CD4-positive, alpha-beta T cell treated with Interleukin-2 at 100 ng/mL for 4 hours (primary cell): ENCODE measurements at places on chromosomes 5 and 9.
A peak's percentile ranks its signal among the peaks of the same experiment; 100 is the strongest.

- no peak for DNase-seq
Observed at GRCh38 chr5:123753937-123754891, 242.2 kb downstream of the CSNK1G3 start.

DNA sequence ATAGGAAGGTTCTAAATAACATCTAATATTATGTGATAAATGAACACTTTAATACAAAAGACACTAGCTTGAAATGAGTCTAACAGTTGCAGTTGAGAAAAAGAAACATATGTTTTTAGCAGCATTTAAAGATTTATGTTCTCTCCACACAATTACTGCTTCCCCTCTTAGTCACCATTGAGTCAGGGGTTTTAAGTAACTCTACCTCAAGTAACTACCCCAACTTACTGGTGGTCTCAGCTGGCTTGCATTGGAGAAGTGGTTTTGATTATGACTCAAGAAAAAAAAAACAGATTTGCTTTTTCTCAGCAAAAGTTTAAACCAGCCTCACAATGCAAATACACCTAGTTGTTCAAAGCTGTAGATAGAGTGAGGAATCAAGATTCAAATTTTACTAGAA, 1216.5 kb upstream of the CDH9 start:
- DNase-seq: no peak

DNA sequence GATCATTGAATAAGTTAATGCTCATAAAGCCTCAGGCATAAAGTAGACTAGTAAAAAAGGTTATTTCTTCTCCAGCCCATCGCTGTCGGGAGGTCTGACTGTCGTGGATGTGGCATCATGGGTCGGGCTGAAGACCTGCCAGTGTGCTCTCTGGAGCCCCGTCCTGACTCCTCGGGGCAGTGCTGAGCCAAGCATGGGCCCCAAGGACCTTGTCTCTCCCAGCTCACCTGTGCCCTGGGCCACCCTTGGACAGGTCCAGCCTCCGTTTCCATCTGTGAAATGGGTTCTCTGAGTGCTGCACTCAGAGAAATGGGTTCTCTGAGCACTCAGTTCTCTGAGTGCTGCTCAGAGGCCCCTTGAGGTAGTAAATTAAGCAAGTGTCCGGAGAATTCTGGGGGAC, 269.0 kb downstream of the GADD45G start:
- DNase-seq: no peak

- no peak for DNase-seq
Observed at GRCh38 chr9:115099901-115100300, 18.1 kb downstream of the TNC start.

GRCh38 chr5:139251281-139251687, 42.3 kb upstream of the MATR3 start:
- peak; percentile 55 for DNase-seq

- DNase-seq: no peak
Observed at GRCh38 chr5:24351285-24351684, 293.5 kb downstream of the CDH10 start.

DNA sequence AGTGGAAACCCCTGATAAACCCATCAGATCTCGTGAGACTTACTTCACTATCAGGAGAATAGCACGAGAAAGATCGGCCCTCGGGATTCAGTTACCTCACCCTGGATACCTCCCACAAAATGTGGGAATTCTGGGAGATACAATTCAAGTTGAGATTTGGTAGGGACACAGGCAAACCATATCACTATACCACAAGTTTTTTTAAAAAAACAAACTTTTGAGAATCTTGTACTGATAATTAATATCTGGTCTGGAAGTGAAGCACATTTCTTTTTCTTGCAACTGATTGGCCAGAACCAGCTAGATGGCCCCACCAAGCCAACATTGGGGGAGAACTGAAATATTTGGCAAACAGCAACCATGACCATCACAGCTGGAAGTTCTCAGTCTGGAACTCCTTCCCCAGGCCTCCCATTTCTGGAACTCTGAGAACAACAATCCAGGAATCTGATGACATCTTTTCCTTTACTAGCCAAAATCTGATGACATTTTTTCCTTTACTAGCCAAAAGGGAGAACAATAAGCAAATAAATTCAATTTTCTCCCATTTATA, 51.8 kb upstream of the CDKN2B start:
- DNase-seq: no peak

GRCh38 chr5:59332236-59332973, 561.1 kb downstream of the PDE4D start:
- DNase-seq: no peak

DNA sequence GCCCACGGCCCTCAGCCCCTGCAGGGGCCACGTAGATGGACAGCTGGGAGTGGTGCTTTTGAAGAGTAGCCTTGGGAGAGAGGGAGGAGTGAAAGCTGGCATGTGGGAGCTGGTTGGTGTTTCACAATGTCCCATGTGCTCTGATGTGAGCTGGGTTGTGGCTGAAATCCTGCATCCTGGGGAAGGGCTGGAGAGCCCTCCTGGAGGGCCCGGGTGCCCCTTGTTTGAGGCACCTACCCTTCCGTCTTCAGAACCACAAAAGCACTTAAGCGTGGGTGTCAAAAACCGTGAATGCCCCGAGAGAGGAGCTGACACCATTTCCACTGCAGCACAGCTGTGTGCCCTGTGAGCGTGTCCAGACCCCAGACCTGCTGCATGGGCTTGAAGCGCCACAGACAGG, 199.1 kb upstream of the ZNF618 start:
- no peak for DNase-seq

GRCh38 chr5:175037820-175038219, 313.4 kb downstream of the MSX2 start:
- no peak for DNase-seq

DNA sequence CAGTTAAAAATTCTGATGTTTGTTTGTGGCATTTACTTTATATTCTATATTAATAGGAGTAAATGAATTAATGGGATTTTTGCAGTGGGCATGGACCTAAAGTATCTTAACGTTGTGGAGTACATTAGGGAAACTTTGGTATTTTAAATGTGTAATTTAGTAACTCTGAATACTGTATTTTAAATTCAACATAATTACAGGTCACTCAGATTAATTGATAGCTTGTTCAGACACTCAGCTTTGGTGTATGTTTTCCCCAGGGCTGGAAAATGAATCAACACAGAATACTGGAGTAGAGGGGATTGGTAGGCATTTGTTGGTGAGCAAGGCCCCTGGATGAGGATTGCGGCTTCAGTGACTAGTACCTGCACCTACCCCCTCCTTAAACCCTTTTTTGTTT, 117.5 kb downstream of the TRIO start:
- no peak for DNase-seq

DNA sequence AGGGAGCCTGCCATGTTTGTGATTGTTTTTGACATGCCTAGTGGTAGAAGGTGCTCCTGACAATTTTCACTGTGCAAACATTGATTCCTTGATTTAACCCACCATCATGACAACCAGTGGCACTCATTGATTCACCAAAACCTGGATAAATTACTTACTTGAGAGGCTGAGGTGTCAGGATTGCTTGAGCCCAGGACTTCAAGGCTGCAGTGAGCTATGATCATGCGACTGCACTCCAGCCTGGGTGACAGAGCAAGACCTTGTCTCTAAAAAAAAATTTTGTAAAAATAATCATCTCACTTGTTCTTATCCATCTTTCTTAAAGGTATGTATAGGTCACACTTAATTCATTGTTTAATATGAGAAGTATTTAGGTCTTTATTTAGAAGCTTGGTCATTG, 401.3 kb downstream of the ARRDC3 start:
- DNase-seq: no peak

DNA sequence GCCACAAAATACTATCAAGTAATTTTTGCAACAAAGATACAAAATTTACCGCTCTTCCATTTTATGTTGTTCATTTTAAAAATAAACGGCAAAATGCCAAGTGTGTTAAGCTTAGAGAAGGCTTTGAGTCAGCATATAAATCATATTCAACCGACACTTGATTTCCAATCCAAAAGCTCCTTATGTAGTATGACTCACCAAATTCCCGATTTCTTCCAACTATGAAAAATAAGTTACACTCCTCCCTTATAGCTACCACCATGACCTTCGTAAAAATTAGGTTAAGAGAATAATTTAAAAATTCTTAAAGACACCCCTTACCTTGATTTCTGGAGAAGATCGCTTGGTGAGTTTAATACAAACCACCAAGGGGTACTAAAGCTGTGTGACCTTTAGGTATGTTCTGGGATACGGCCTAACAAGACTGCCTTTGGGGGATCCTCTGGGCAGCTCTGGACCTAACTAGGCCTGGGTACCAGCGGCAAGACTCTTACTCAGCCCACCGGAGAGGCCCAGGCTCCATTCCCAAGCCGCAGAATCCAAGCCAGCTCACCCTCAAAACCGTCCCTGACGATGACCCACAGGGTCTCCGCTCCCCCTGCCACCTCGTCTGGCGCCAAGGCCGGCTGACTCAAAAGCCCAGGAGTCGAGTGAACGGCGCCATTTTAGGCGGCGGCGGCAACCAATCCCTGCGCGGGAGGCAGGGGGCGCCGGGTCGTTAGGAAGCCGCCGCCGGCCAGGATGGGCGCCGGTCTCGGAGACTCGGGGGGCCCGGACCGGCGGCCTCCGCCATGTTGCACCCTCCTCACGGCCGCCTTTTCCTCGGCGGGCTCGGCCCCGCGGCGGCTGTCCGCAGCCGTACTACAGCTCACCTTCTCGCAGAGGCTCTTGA, 739 bp downstream of the PPP2CA start:
- DNase-seq: peak; percentile 49

GRCh38 chr5:132259069-132259851, 1.8 kb downstream of the PDLIM4 start:
- DNase-seq: no peak

DNA sequence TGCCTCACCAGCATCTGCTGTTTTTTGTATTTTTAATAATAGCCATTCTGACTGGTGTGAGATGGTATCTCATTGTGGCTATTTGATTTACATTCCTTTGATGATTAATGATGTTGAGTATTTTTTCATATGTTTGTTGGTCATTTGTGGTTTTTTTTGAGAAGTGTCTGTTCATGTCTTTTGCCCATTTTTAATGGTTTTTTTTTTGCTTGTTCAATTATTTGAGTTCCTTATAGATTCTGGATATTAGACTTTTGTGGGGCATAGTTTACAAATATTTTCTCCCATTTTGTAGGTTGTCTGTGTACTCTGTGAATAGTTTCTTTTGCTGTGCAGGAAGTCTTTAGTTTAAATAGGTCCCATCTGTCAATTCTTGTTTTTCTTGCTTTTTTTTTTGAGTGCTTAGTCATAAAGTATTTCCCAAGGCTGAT, 148.1 kb downstream of the NPR3 start:
- no peak for DNase-seq

DNA sequence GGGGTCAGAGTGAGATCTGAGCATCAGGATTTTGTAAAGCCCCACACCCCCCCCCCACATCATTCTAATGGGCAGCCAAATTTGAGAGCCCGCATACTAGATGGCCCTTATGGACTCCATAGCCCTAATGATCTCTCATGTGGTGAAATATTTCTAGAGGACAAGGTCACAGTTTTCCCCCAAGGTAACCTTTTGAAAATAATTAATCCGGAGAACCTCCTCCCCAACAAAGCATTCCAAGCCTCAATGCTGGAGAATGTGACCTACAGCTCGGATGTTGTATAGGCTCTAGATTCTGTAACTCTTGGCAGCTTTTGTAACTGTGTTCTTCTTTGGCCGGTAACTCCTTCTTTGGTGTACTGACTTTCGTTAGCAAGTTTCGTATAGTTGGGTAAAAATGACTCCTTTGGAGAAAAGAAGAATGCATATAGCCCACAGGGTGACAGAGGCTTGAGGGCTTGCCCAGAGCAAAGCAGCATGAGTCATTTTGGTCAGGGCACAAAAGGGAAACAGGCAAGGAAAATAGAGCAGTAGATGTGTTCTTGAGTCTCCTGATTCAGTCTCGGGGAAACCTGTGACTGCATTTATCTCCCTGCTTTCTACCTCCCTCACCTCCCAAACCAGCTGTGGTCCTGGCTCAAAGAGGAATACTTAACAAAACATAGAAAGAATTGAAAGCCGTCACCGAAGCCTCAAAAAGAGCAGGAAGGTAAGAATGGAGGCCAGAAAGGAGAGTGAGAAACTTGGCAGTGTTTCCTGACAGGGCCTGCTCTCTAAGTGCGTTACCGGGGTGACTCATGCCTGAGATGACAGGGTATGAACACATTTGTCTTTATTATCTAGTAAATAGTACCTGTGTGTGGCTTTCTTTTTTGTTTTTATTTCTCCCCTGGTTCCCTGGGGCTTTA, 6.6 kb upstream of the XPA start:
- peak; percentile 50 for DNase-seq

- no peak for DNase-seq
Observed at GRCh38 chr9:112753725-112754124, 3.2 kb downstream of the SNX30 start.

DNA sequence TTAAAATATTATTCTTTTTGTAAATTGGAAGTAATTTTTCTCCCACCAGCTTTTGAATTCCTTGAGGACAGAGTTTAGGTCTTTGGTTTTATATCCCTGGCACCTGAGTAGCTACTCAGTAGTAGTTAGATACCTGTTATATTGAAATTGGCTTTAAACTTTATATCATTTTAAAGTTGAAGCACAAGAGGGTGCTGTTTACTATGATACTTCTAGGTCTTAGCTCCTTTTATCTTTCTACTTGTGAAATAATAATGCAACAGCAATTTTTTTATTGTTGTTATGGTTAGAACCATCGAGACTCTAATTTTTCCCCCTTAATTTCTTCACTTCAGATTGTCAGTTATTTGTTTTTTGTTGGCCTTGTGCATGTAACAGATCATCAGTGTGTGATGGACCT, 46.3 kb downstream of the AP3S1 start:
- no peak for DNase-seq

GRCh38 chr9:130885484-130886375, 10.9 kb downstream of the QRFP start:
- no peak for DNase-seq

- peak; percentile 46 for DNase-seq
Observed at GRCh38 chr9:95131023-95131943, 186.2 kb downstream of the FANCC start.

GRCh38 chr9:130263601-130264413, 1.8 kb upstream of the HMCN2 start:
- no peak for DNase-seq

DNA sequence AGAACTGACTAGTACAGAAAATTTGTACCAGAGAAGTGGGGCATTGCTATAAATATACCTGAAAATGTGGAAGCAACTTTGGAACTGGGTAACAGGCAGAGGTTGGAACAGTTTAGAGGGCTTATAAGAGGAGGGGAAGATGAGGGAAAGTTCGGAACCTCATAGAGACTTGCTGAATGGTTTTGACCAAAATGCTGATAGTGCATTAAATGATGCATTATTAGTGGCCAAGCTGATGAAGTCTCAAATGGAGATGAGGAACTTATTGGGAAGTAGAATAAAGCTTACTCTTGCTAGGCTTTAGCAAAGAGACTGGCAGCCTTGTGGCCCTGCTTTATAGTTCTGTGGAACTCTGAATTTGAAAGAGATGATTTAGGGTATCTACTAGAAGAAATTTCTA, 189.8 kb downstream of the FGF10 start:
- no peak for DNase-seq

DNA sequence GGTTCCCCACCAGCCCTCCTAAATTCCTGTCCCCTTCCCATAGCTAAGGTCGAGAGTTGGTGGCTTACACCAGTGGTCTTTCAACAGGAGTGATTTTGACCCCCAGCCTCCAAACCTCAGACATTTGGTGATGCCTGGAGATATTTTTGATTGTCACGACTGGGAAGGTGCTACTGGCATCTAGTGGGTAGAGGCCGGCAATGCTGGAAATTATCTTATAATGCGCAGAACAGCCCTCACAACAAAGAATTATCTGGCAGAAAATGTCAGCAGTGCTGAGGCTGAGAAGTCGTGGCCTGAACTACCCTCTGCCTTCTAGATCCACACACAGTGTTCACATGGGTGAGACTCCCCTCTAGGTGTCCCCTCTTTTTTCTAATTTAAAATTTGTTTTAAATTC, 69.6 kb downstream of the IL31RA start:
- DNase-seq: no peak
